ENCODE measurements at places on chromosomes 1 and 21. TPM values are rescaled to one million over a fixed set of nuclear protein-coding genes. Genes with fewer than 3 reads are reported as not detected.

Gene IL20
- polyA plus RNA-seq = not detected

Gene PADI4
- polyA plus RNA-seq = not detected

Gene WDR26
- polyA plus RNA-seq = 10.5 TPM

Gene PCBP3
- 1.3 TPM for polyA plus RNA-seq

Gene TNFRSF1B
- 1.1 TPM for polyA plus RNA-seq

Gene LCE3D
- polyA plus RNA-seq = 0.33 TPM

Gene GNAT2
- 0.32 TPM for polyA plus RNA-seq

Gene RNF223
- polyA plus RNA-seq = not detected

Gene THEM5
- not detected for polyA plus RNA-seq

Gene SPRR2A
- polyA plus RNA-seq = not detected

Gene PDZK1IP1
- not detected for polyA plus RNA-seq

Gene FAM89A
- 2.4 TPM for polyA plus RNA-seq

Gene RNU1-4
- not detected for polyA plus RNA-seq

Gene LCE1A
- not detected for polyA plus RNA-seq

Gene LCE1F
- 1.8 TPM for polyA plus RNA-seq

Gene NRDC
- polyA plus RNA-seq = 122 TPM

Gene RAP1GAP
- polyA plus RNA-seq = 0.67 TPM

Gene OLIG2
- polyA plus RNA-seq = not detected

Gene AMY2A
- not detected for polyA plus RNA-seq

Gene S100A2
- 11.8 TPM for polyA plus RNA-seq

Gene VAMP3
- 166 TPM for polyA plus RNA-seq

Gene SELP
- polyA plus RNA-seq = not detected

Gene F5
- polyA plus RNA-seq = not detected

Gene CFAP107
- polyA plus RNA-seq = not detected

Gene ELF3
- polyA plus RNA-seq = not detected

Gene ETV3L
- polyA plus RNA-seq = not detected

Gene TFB2M
- 32.1 TPM for polyA plus RNA-seq

Gene NES
- polyA plus RNA-seq = 2.2 TPM

Gene PI4KB
- polyA plus RNA-seq = 50.2 TPM

Gene GUCA2B
- polyA plus RNA-seq = not detected

Gene MAP3K21
- polyA plus RNA-seq = 0.03 TPM

Gene ADCY10
- not detected for polyA plus RNA-seq

Gene CLCNKB
- polyA plus RNA-seq = 0.11 TPM

Gene TINAGL1
- polyA plus RNA-seq = 1.1 TPM

Gene SPTA1
- polyA plus RNA-seq = not detected

Gene S100A14
- 0.32 TPM for polyA plus RNA-seq

Gene AZIN2
- polyA plus RNA-seq = 2.8 TPM

Gene TDRD5
- not detected for polyA plus RNA-seq

Gene OR2T4
- polyA plus RNA-seq = not detected

Gene AGBL4
- not detected for polyA plus RNA-seq

Gene FAM110D
- not detected for polyA plus RNA-seq

Gene TSPAN2
- 10.1 TPM for polyA plus RNA-seq

Gene HAO2
- polyA plus RNA-seq = not detected

Gene KRTAP24-1
- polyA plus RNA-seq = not detected

Gene CSF3R
- not detected for polyA plus RNA-seq

Gene CD164L2
- not detected for polyA plus RNA-seq

Gene ANGPTL3
- not detected for polyA plus RNA-seq

Gene C1orf185
- not detected for polyA plus RNA-seq

Gene POU3F1
- not detected for polyA plus RNA-seq

Gene GPR153
- 0.84 TPM for polyA plus RNA-seq

Gene ENTREP3
- 8.0 TPM for polyA plus RNA-seq

Gene SYTL1
- polyA plus RNA-seq = not detected

Gene PROK1
- not detected for polyA plus RNA-seq
